ENCODE measurements at places on chromosomes 5 and 9.

- DNase-seq, result no peak
Observed at GRCh38 chr9:136784249-136784996, 6.7 kb upstream of the TMEM141 start.

DNA sequence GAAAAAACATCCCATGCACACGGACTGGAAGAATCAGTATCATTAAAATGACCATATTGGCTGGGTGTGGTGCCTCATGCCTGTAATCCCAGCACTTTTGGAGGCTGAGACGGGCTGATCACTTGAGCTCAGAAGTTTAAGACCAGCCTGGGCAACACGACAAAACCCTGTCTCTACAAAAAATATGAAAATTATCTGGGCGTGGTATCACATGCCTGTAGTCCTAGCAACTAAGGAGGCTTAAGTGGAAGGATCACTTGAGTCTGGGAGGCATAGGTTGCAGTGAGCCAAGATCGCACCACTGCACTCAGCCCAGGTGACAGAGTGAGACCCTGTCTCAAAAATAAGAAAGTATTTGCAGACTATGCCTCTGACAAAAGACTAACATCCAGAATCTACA, 68.4 kb downstream of the TTC39B start:
- no peak for DNase-seq

DNA sequence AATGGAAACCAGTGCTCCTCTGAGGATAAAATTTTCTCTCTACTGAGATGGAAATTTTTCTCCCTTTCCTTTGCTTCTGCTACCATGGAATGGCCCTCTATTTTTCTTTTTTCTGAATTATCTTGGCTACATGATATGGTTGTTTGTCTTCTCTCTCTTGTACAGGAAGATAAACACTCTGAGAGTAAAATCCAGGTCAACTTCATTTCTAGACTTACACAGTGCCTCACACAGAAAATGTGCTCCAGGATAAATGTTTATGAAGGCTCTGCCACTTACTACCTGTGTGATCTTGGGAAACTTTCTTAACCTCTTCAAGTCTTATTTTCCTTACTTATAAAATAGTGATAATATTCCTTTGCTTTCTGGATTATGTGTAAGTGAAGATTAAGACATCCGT, 153.9 kb downstream of the PRELID2 start:
- no peak for DNase-seq

DNA sequence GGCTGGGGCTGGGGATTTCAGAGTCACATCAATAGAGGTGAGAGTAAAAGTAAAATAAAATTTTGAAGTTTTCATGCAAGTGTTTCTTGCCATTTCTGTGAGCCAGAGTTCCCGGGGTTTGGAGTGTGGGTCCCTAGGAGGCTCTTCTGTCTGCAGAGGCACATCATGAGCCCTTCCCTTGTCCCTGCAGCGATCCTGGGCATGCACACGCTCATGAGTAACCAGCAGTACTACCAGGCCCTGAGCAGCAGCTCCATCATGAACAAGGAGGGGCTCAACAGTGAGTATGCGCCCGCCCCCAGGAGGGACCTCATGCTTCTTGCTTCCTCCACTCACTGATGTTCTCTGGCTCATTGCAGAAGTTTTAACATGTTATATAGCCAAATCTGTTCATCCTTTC, 61.1 kb downstream of the TMOD1 start:
- no peak for DNase-seq

DNA sequence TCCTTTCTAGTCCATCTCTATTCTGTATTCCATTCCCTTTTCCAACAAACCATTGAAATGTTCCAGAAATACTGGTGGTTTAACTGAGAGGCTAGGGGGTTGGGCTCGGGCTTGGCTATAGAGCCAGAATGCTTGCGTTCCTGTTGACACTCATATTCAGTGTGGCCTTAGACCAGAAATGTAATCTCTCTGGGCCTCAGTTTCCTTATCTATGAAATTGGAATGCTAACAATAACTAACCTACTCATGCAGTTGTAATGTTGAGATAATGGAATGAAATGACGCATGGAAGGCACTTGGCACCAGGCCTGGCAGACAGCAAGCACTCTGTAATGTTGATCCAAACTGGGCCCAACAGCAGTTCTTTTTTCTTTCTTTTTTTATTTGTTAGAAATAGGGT, 26.8 kb downstream of the JADE2 start:
- DNase-seq, result no peak

GRCh38 chr5:65101632-65102100, 332.9 kb downstream of the CWC27 start:
- no peak for DNase-seq

DNA sequence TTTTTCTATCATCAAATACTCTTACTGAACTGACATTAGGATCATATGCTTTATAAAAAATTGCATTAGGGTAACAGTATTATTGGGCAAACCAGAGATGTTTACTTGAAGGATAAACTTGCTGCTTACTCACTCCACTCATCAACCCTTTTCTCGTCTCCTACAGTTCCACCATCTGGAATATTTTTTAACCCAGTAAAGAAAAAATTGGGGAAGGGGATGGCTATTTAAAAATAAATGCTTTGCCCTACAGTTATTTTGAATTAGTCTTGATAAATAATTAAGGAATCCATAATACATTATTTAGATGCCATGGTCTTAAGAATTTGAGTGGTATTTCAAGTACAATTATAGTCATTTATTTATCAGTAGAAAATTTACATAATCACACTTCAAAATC, 225.8 kb downstream of the MEF2C start:
- DNase-seq, result no peak

GRCh38 chr9:132201139-132201538, 39.3 kb downstream of the NTNG2 start:
- DNase-seq, result no peak
